Small intestine (tissue), 16 donors: ENCODE measurements at places on chromosomes 7 and 10. TPM values are rescaled to one million over a fixed set of nuclear protein-coding genes. Genes with fewer than 3 reads are reported as not detected.

DNA sequence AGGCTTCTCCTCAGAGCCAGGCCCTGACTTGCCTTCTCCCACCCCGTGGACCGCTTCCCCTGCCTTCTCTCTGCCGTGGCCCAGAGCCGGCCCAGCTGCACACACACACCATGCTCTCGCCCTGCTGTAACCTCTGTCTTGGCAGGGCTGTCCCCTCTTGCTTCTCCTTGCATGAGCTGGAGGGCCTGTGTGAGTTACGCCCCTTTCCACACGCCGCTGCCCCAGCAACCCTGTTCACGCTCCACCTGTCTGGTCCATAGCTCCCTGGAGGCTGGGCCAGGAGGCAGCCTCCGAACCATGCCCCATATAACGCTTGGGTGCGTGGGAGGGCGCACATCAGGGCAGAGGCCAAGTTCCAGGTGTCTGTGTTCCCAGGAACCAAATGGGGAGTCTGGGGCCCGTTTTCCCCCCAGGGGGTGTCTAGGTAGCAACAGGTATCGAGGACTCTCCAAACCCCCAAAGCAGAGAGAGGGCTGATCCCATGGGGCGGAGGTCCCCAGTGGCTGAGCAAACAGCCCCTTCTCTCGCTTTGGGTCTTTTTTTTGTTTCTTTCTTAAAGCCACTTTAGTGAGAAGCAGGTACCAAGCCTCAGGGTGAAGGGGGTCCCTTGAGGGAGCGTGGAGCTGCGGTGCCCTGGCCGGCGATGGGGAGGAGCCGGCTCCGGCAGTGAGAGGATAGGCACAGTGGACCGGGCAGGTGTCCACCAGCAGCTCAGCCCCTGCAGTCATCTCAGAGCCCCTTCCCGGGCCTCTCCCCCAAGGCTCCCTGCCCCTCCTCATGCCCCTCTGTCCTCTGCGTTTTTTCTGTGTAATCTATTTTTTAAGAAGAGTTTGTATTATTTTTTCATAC lies 38.0 kb downstream of the LIMK1 start:
- peaks cover 2% of the 10 kb centered on the region for H3K36me3 ChIP-seq
- H3K27me3 ChIP-seq = no peaks in the 10 kb centered on the region
- no peak overlapping the region for H3K27ac ChIP-seq
- H3K4me1 ChIP-seq = no peaks in the 10 kb centered on the region

Gene CCDC172
- not detected for polyA plus RNA-seq

DNA sequence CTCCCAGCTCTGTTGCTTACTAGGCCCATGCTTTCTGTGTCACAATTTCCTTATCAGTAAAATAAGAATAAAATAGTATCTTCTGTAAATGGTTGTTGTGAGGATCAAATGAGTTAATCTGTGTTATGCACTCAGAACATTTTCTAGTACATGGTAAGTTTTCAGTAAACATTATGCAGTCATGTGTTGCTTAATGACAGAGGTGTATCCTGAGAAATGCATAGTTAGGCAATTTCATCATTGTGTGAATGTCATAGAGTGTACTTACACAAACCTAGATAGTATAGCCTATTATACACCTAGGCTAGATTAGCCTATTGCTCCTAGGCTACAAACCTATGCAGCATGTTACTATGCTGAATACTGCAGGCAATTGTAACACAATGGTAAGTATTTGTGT lies 4.4 kb downstream of the PTTG1IP2 start:
- H3K4me1 ChIP-seq = no peaks in the 10 kb centered on the region
- no peak overlapping the region for H3K27ac ChIP-seq
- peak; percentile 51 for DNase-seq
- H3K36me3 ChIP-seq = no peaks in the 10 kb centered on the region

DNA sequence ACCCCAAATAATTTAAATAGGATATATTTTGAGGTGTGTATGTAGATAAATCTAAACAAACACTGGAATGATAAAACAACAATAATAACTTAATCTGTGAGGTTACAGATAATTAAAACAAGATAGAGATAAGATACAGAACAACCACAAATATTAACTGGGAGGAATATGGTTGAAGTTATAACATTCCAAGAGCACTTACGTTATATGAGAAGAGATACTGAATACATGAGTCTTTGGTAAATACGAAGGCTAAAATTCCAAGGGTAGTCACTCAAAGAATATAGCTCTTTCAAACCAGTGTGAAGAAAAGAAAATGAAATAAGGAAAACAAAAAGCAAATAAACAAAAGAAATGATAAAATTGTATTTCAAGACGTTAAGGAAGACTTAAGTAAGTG lies 76.0 kb upstream of the MYO3A start:
- DNase-seq = no peak
- no peak overlapping the region for H3K27ac ChIP-seq
- no peak overlapping the region for H3K4me3 ChIP-seq

DNA sequence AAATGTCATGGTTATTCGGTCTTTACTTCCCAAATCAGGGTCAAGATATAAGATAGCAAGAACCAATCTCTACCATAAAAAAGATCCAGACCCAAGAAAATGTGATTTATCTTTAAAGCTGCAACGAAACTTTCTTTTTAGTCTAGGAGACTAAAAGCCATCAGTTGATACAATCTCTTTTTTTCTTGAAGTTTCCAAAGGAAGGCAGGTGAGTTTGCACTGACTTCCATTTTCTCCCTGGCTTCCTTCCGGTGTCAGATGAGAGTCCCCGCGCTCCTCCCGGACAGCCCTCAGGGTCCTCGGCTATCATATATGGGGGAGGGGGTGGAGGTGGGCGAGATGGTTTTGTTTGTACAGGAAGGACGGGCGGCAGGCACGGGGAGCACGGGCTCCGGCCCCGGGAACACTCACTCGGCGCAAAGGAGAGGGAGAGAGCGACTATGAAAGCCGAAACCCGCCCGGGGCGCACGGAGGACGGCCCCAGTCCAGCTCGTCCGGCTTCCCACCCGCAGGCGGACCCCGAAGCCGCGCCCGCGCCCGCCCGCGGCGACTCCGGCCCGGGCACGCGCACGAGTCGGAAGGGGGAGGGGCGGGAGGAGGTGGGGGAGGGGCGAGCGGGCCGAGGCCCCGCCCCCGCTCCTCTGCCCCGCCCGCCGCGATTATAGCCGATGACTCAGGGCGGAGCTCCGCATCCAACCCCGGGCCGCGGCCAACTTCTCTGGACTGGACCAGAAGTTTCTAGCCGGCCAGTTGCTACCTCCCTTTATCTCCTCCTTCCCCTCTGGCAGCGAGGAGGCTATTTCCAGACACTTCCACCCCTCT lies at the start of gene BAG3:
Gene BAG3, plus strand, starts transcription at position 689 of the 822 bp plus-strand sequence. CDS start 296 bp downstream, outside the sequence.
- DNase-seq = peak; percentile 82
- H3K27ac ChIP-seq = peak within 1 kb of the TSS; percentile 94
- H3K27me3 ChIP-seq = no peaks in the 10 kb centered on the region
- H3K4me3 ChIP-seq = peak within 1 kb of the TSS; percentile 89
- H3K36me3 ChIP-seq = no peaks in the 10 kb centered on the region

GRCh38 chr10:52453501-52453900 lies 139.4 kb downstream of the DKK1 start:
- H3K4me3 ChIP-seq = no peak overlapping the region
- H3K27ac ChIP-seq = no peak overlapping the region
- no peaks in the 10 kb centered on the region for H3K4me1 ChIP-seq
- H3K27me3 ChIP-seq = no peaks in the 10 kb centered on the region
- no peaks in the 10 kb centered on the region for H3K36me3 ChIP-seq

Gene APBB1IP
- 2.8 TPM for polyA plus RNA-seq

DNA sequence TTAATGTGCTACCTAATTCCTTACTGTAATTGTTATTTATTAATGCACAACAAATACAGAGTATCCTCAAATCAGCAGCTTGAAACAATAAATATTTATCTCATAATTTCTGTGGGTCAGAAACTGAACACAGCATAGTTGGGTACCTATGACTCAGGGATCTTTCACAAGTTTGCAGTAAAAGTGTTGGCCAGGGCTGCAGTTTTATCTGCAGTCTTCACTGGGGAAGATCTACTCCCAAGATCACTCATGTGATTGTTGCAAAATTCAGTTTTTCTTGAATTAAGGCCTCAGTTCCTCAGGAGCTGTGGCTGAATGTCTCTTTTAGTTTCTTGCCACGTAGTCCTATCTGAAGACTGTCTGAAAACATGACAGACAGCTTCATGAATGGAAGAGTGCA lies 237.8 kb downstream of the ZWINT start:
- H3K4me1 ChIP-seq = no peaks in the 10 kb centered on the region
- H3K36me3 ChIP-seq = no peaks in the 10 kb centered on the region
- H3K27ac ChIP-seq = no peak overlapping the region
- DNase-seq = no peak

GRCh38 chr7:22723637-22724036 lies 3.4 kb upstream of the IL6 start:
- H3K4me1 ChIP-seq = no peaks in the 10 kb centered on the region
- H3K4me3 ChIP-seq = no peak overlapping the region
- no peaks in the 10 kb centered on the region for H3K27me3 ChIP-seq
- H3K27ac ChIP-seq = peak overlapping the region; percentile 32

Gene SPDYE5
- polyA plus RNA-seq = 1.9 TPM

DNA sequence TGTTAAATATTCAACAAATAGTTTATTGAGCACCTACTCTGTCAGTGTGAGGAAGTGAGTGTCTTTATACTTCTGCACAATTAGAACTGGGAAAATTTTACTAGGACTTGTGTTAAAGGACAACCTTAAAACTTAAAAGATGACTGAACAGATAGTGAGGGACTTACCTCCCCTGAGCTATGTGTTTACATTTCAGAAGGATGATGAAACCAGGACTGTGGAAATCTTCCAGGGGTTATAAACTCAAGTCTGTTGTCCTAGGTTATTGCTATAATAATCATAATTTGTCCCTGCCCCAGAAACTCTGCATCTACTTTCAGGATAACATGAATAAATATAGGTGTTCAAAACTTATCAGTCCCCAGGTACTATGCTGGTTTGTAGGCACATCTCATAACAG lies 261.0 kb upstream of the MKLN1 start:
- no peaks in the 10 kb centered on the region for H3K4me1 ChIP-seq
- no peak overlapping the region for H3K4me3 ChIP-seq
- no peaks in the 10 kb centered on the region for H3K27me3 ChIP-seq
- no peak for DNase-seq
- H3K27ac ChIP-seq = no peak overlapping the region

DNA sequence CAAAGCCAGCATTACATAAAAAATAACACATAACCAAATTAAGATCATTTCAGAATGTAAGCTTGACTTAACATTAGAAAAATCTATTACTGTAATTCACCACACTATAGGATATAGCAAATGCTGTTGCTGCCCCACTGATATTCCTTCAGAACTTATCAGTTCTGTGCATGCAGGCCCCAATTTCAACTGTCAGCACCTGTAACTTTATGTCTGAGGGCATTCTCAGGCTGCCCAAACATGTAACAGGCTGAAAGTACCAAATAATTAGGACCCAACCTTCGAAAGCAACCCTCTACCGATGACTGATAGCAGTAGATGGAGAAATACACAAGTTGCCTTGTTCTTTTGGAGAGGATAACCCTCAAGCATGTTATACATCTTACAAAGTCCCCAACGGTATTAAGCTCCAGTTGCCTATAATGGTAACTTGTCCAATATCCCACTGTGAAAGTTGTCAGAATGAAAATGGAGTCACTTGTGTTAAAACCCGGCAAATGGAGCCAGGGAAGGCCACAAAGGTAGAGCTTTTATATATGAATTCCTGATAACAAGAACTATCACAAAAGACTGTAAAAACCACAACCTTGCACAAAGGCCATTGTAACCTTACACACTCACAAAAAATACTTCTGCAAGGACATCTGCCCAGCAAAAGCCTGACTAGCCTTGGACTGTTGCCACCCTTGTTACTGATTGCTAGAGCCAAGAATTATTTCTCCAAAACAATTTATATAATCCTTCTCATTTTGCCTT lies 66.9 kb upstream of the ZNF746 start:
- H3K4me3 ChIP-seq = no peak overlapping the region
- H3K36me3 ChIP-seq = peaks cover 6% of the 10 kb centered on the region
- no peaks in the 10 kb centered on the region for H3K27me3 ChIP-seq

DNA sequence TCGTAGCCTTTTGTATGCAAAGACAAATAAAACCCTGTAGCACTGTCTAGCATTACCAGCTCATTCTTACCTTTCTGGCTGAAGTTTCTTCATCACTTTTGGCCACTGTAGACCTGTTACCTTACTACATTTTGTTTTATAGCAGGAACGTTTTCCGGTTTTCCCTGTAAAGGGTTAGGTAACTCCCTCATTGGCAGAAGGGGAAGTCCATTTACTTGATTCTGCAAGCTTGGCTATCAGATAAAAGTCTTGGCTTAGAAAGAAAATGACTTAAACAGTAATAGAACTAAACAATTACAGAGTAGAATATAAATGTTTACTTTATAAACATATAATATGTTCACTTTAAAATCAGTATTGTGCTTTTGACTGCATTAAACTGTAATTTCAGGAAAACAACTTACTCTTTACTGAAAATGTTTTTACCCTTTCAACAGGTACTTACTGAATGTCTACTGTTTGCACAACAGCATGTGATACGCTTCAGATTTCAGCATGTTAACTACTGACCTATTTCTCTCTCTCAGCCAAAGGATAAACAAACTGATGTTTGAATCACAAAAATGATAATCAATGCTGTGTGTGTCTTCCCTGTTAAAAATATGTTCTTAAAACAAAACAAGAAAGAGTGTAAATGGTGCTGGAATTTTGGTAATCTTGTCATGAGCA lies 67.1 kb downstream of the OTUD1 start:
- no peaks in the 10 kb centered on the region for H3K4me1 ChIP-seq
- H3K27ac ChIP-seq = no peak overlapping the region
- no peak overlapping the region for H3K4me3 ChIP-seq
- no peaks in the 10 kb centered on the region for H3K27me3 ChIP-seq
- DNase-seq = no peak

GRCh38 chr7:20470726-20471125 lies 140.0 kb downstream of the ITGB8 start:
- no peak overlapping the region for H3K27ac ChIP-seq
- no peaks in the 10 kb centered on the region for H3K4me1 ChIP-seq
- H3K27me3 ChIP-seq = peaks cover 3% of the 10 kb centered on the region
- H3K36me3 ChIP-seq = no peaks in the 10 kb centered on the region
- no peak for DNase-seq
- H3K4me3 ChIP-seq = no peak overlapping the region

Gene PLXNA4
- polyA plus RNA-seq = under 0.01 TPM

Gene ENO4
- 0.03 TPM for polyA plus RNA-seq

GRCh38 chr7:16428672-16429071 lies 7.3 kb upstream of the CRPPA start:
- no peak for DNase-seq
- no peaks in the 10 kb centered on the region for H3K4me1 ChIP-seq
- H3K36me3 ChIP-seq = no peaks in the 10 kb centered on the region
- no peak overlapping the region for H3K4me3 ChIP-seq

Gene C7orf33
- polyA plus RNA-seq = not detected
